Epithelial cell of alveolus of lung (primary cell): ENCODE measurements at places on chromosomes 5 and 9. TPM values are rescaled to one million over a fixed set of nuclear protein-coding genes. Genes with fewer than 3 reads are reported as not detected.

The PTGES gene
- total RNA-seq = 47.7 and 56.1 TPM in 2 replicates

The UGT3A1 gene
- not detected in 2 replicates for total RNA-seq

The PCDHB11 gene
- 0.13 and 1.7 TPM in 2 replicates for total RNA-seq

The OLFM1 gene
- 0.16 and 1.2 TPM in 2 replicates for total RNA-seq

The IARS1 gene
- 63.4 and 242 TPM in 2 replicates for total RNA-seq

The CCL27 gene
- 0.39 TPM in 1 of 2 replicates, not detected in the other for total RNA-seq

The MEIKIN gene
- not detected in 2 replicates for total RNA-seq
